IPS-NIHi11 (cell line): ENCODE measurements at places on chromosomes 1 and 21.

- DNase-seq = no peak
These were observed 47.0 kb downstream of the CHML start for GRCh38 chr1:241593186-241593585.

- DNase-seq = no peak
These were observed 18.9 kb upstream of the PDXK start for GRCh38 chr21:43699933-43700599.

DNA sequence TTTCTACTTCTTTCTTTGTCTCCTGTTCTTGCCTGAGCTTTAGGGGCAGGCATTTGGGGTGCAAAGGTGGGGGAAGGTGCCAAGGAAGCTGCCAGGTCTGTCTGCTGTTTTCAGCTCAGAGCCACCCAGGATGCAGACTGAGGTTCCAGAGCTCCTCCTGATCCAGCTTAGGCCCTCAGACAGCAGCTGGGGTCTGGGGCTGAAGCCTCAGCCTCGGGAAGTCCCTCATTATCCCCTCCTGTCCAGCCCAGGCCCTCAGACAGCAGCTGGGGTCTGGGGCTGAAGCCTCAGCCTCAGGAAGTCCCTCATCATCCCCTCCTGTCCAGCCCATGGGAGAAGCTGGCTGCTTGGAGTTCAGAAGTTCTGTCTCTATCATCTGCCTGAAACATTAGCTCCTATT is 257.7 kb upstream of the CSF3R start:
- no peak for DNase-seq

GRCh38 chr1:100730130-100730529 is 10.6 kb downstream of the VCAM1 start:
- no peak for DNase-seq

DNA sequence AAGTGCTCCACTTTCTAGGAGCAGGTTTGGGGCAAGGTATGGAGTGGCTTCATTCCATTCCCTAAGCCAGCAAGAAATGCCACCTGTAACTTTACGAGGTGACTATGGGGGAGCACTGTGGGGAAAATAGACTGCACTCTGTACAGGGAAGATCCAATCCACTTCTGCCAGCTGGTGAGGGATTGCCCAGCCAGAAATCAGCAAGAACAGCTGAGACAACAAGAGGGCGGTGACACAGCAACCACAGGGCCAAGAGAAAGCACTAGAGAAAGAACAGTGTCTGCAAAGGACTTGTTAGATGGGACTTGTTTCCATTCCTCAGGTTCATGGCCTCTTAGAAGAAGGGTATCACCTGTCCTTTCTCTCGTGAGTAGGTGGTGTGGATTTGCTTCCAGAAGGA is 19.6 kb downstream of the CAPN8 start:
- no peak for DNase-seq

GRCh38 chr1:151472856-151473731 is 13.8 kb upstream of the POGZ start:
- peak; percentile 59 for DNase-seq

DNA sequence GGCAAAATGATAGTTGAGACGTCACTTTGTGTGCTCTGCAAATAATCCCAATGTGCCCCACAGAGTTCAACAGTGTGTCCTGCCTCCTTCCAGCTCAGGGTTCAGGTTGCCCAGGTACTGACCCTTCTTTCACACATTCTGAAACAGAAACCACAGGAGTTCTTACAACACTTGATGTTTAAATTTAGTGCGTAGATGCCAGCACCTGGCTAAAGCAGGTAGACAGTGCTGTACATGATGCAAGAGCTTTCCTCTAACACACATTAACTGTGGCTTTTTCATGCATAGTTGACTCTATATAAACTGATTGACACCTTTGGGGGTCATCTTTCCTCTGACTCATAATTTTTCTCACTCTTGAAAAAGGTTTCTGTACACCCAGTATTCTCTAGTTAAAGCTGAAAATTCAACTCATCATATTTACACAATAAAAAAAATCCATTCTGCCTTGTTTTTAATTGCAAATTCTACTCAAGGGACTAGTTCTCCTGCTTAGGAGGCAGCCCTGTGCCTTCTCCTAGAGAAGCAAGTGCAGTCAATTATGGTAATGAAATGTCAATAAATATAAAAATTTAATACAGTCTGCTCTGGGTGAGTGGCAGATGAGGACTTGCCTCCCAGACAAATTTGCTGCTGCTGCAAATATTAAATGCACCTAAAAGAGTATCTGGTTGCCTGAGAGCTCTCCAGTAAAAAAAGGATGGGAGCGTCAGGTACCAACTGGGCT is 91.4 kb downstream of the NR5A2 start:
- no peak for DNase-seq

GRCh38 chr1:171794085-171794484 is 12.6 kb downstream of the METTL13 start:
- DNase-seq = no peak

DNA sequence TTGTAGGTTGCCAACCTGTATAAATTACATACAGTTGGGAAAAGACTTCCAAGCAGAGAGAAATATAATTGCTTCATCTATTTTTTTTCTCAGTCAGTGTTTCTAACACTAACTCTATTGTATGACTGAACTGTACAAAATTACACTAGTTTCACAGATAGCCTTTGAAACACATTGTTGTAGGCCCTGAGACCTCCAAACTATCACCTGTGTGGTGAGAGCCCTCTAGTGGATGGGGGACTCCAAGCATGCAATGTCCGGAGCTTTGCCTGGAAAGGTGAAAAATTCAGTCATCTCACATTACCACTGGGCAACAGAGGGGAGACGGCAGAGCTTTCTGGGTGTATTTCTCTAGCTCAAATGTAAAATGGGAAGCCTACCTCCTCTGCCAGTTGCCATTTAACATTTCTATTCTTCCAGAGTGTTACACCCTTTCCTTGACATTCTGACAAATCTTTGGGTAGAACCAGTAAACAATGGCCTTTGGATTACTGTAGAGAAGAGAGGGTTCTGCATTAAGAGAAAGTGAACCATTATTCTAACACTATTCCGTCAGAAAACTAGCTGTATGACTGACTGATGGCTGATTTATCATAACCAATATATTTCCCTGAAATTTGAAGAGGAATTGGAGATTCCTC is 212.2 kb downstream of the LYPLAL1 start:
- DNase-seq = peak; percentile 63

GRCh38 chr21:23574932-23575331 is 2032.3 kb downstream of the MRPL39 start:
- DNase-seq = no peak

DNA sequence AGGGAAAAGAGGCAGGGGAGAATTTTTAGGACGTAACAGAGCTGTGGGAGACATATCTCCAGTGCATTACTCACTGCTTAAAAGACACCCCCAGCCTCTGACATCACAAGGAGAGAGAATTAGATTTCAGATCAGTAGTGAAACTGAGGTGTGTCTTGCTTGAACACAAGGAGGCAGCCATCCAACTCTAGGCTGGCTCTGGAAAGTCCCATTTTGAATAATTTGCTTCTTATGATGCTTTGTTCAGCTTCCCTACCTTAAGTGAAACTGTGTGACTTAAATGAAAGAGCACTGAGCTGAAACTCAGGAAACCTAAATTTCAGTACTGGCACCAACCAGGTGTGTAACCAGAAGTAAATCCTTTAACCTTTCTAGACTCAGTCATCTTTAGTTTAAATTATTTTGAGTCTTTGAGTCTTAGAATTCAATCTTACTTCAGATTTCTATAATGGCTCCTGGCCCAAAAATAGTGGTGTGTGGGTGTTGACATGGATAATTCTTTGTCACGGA is 251.6 kb upstream of the SGIP1 start:
- DNase-seq = no peak

- peak; percentile 84 for DNase-seq
These were observed 79.9 kb downstream of the MORN1 start for GRCh38 chr1:2311184-2312032.

DNA sequence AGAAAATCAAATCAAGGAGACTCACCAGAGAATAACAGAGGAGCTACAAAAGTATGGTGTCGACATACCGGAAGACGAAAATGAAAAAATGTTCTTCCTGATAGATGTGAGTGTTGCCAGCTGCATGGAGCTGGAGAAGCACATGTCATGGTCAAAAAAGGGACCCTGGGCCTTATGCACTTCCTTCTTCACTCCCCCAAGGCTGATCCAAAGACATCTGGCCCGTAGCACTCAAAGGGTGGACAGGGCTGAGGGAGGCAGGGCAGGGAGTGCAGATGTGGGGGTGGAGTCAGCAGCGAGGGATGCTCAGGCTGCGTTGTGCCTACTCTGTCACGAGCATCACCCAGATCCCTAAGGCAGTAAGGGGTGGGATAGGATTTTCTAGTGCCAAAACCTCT is 19.4 kb downstream of the MX1 start:
- no peak for DNase-seq

DNA sequence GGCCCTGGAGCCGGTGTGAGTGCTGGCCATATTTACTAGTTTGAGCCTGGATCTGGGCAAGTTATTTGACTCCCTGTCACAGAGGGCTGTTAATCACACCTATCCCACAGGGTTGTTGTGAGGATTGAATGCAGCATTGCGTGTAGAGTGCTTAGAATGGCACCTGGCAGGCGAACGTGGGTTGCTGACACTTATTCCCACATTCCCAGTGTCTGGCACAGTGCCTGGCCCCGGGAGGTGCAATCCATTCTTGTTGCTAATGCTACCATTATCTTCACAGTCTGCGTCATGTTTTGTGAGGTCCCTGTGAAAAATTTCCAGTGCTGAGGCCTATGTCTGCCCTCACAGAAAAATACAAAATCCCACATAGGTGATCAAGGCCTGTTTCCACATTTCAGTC is 66.1 kb downstream of the CD2 start:
- no peak for DNase-seq

DNA sequence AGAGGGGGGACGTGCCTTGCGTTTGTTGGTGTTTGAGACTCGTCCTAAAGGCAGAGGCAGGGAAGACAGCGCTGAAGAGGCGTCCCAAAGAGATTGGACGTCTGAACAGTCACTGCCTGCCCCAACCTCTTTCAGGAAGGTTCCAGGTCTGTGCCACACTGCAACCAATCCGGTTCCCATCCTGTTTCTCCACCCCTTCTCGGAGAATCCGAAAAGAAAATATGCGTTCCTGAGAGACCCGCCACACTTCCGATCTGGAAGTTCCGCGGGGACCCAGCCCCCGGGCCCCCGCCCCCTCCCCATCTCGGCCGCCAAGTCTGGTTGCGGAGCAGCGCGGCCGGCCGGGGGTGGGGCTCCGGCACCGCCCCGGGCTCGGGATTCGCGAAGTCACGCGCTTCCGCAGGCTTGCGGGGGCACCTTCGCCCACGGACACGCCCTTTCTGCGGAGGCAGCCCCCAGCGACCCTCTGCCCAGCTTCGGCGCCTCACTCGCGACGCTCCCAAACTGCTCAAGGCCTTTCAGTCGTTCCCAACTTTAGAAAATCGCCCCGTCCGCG is 124.5 kb upstream of the DPYD start:
- peak; percentile 18 for DNase-seq

- no peak for DNase-seq
These were observed 96.8 kb downstream of the GLIS1 start for GRCh38 chr1:53642215-53642555.

DNA sequence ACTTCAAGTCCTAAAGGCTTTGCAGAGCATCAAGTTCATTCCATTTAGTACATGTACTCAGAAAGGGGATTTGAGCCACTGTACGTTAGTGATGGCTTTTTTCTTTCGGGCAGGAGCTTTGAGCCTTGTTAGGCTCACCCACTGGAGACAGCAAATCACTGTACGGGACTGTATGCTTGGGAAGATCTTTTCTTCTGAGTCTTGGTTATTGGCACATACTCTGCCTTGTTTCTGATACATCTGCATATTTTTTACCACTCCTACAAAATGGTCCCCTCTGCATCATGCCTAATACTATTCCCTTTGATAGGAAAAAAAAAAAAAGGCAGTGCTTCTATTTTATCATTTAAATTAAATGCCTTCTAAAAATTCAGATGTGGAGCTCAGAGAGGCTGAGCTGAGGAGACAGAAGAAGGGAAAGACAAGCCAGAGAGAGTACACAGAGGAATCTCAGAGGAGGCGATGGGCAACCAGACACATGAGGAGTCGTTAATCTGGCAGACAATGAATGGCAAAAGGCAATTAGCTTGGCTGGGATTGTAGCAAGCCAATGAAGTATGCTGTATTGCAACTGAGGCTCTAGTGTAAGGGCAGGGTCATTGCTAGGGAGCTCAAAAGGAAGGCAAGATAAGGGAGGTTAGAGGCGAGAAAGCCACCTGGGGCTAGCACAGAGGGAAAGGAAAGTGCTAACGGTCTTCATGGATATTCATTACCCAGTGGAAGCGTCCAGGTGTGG is 39.4 kb downstream of the PHC2 start:
- no peak for DNase-seq

DNA sequence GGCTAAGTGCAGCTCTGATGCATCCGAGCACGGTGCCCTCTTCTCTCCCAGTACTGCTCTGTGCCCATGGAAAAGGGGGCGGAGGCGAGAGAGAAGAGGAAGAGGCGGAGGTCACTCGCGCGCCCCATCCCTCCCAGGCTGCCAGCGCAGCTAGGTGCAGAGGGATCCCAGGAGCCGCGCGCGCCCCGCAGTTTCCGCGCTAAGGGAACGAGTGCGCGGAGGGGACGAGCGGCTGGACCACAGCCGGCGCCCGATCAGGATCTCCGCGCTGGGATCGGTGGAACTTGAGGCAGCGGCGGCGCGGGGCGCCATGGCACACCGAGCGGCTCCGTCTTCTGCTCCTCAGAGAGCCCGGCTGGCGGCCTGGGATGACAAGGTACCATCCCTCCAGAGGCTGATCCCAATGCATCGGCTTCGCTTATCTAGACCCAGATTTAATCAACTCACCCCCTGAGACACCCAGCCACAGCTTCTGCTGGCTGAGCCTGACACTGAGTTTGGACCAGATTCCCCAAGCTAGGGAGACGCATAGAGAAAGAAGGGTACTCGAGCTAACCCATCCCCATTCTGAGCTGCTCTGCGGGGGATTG is at the start of gene PTGFR:
Gene PTGFR, plus strand, starts transcription at position 114 of the 590 bp plus-strand sequence. CDS start 1,770 bp downstream, outside the sequence.
- DNase-seq = peak; percentile 51

GRCh38 chr1:29398431-29398830 is 162.1 kb downstream of the PTPRU start:
- no peak for DNase-seq

DNA sequence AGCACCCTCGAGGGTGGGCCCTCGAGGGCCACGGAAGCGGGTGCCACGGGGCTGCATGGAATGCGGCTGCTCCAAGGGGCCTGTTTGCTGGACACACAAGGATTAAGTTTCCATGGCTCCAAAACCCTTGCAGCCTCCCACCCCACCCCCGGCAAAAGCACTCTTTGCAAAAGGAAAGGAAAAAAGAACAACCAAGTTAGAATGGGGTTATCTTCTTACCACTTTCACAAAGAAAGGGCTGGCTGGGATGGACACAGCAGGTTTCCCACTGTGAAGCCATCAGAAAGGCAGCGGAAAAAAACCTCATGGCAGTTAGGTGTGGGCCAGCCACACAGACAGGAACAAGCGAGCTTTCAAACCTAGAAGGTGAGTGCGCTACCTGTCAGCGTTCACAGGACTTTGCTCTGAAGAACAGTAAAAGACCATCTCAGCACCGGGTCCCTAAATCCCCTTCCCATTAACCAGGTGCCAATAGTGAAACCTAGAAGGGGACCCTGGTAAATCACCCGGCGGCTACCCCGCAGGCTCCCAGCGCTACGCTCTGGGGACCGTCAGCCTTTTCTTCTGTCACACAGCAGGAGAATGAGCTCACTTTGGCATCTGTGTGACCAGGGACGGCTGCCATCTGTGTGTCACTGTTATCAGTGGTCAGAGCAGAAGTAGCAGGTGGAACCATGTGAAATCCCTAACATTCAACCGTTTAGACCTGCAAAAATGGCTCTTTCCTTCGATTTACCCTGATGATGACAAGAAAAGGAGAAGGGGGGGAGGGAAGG is 93.0 kb downstream of the SIM2 start:
- no peak for DNase-seq

GRCh38 chr1:92747735-92748134 is 37.2 kb downstream of the EVI5 start:
- no peak for DNase-seq

GRCh38 chr1:2378441-2378851 is 12.9 kb downstream of the MORN1 start:
- DNase-seq = no peak
